ENCODE measurements at places on chromosomes 7 and 10. TPM values are rescaled to one million over a fixed set of nuclear protein-coding genes. Genes with fewer than 3 reads are reported as not detected.

DNA sequence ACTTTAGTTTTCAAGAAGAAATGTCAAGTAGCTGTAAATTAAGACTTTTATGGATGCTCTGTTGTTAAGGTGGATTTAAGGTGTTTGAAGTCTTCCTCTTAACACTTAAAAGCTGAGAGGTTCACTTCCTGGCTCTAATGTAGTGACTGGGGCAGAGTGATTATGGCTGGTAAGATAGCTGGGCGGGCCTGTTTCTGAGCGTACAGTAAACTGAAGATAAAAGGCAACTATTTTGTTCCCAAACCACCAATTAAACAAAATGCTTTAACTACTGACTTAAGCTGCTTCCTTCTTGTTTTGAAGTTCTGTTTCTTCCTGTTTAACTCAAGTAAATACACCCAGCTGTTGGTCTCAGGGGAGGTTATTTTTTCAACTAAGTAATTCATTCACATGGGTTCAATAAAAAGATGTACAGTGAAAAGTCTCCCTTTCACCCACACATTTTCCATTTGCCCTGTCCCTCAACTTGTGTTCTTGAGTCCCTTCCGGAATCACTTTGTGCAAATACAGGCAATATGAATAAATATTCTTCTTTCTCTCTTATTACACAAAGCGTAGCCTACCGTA is 19.3 kb downstream of the VWA2 start:
- no peak for DNase-seq

DNA sequence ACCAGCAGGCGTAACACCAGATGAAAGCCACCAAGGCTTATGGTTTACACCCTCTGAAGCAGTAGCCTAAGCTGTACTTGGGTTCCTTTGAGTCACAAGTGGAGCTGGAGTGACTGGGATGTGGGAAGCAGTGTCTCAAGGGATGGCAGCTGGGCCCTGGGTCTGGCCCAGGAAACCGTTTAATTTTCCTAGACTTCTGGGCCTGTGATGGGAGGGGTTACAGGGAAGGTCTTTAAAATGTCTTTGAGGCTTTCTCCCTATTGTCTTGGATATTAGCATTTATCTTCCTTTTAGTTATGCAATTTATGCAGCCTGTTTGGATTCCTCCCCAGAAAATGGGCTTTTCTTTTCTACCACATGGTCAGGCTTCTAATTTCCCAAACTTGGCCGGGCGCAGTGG is 568.2 kb downstream of the ANKRD7 start:
- no peak for DNase-seq

GRCh38 chr7:73827567-73828106 is 3.2 kb upstream of the CLDN4 start:
- peak; percentile 80 for DNase-seq

- no peak for DNase-seq
Observed at GRCh38 chr7:130559184-130559583, 67.3 kb downstream of the MEST start.

GRCh38 chr10:124180947-124181549 is 87.7 kb upstream of the CHST15 start:
- DNase-seq, result no peak

- no peak for DNase-seq
Observed at GRCh38 chr10:20334559-20334958, 518.3 kb downstream of the PLXDC2 start.

DNA sequence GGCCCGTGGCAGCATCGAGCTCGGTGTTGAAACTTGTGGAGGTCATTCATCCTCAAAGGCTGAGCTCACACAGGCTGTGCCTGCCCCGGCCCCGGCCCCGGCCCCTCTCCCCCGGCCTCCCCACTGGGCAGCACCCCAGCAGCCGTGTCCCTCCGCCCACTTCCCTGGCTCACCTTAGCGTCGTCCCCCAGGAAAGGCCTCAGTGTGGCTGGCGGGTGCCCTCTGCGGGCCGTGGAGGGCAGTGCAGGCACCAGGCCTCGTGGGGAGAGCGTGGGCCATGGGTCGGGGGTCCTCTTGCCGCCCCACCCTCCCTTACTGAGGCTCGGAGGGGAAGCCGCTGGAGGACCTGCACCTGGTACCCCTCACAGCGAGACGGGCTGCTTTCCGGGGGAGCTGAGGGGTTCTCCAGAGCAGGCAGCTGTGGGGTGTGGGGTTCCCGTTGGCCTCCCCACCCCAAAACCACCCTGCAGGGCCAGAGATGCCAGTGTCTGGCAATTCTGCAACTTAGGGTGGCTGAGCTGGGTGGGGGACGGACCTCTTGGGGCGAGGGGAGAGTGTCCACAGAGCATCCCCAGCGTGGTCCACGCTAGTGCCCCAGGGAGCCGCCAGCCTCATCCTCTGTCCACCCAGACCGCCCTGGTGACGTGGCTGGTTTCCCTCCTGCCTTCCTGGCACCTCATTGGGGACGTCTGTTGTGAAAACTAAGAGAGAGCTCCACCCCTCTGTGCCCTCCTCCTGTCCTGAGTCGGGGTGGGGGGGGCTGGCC is 44.2 kb upstream of the DPYSL4 start:
- DNase-seq, result no peak

DNA sequence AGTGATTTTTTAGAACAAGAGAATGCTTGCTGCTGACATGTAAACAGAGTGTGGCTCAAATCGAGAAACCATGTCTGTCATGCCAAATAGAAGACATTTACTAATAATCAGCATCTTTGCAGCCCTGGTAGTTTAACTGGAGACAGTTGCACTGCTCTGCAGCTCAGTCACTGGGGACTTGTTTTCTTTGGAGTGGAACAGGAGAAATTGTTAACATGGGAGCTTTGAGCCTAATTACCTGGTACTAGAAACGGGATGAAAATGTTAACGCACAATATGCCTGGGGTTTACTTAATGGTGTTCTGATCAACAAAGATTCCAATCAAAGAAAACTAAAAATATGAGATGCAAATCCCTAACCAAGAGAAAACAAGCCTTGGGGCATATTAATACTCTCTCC is 153.5 kb downstream of the NRP1 start:
- no peak for DNase-seq

- DNase-seq, result no peak
Observed at GRCh38 chr10:74658511-74658910, 167.9 kb upstream of the KAT6B start.

DNA sequence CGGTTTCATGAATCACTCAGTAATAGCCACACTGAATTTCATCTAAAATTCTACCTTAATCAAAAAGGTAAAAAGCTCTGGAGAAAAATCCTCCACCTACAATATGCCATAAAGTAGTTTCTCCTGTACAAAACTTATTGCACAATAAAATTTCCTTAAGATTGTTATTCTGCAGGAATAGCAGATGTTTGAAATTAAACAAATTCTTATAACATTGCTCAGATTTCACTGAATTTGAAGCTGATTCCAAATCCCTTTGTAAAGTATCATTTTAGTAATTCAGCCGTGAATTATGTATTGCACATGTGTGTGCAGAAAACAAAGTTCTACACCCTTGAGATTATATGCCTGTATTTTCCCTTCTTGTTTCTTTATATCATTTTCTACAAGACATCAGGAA is 123.8 kb downstream of the AMPH start:
- DNase-seq, result no peak

DNA sequence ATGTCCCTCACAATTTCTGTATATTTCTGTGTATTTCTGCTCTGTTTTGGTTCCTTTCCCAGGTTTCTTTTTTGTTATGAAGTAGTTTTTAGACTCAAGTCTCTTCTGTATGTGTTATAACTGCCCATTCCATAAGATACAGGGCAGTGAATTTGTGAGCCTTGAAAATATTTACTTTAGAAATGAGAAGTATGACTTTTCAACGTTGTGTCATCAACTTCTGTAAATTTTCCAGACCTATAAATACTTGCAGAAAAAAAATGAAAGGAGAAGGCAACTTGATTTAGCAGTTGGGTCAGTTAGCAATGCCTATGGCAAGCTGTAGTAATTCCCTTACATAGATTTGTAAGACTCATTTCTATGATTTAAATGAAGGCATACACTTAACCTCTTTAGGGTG is 11.5 kb downstream of the EGFR start:
- DNase-seq, result no peak

DNA sequence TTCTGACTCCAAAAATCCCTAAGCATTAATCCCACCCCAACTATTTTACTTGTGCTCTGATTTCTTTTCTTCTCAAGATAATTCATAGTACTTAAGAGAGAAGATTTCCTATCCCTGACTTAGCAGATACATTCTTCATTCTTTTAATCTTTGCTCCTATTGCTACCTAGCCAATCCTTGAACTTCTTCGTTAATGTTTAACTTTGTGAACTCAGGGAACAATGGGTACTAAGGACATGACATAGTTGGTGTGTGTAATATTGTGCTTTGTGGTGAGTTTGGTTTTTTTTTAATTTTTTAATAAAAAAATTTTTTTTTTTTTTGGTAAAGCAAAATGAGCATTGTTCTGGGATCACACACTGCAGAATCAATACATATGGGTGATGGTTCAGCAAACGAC is 166.2 kb downstream of the CHCHD3 start:
- DNase-seq, result no peak

- DNase-seq, result no peak
Observed at GRCh38 chr10:110211465-110211843, 4.0 kb downstream of the MXI1 start.

GRCh38 chr7:78179211-78179610 is 380.6 kb downstream of the PHTF2 start:
- DNase-seq, result no peak

- no peak for DNase-seq
Observed at GRCh38 chr10:55897490-55897921, 463.6 kb downstream of the ZWINT start.

GRCh38 chr10:94260455-94260854 is 102.3 kb downstream of the NOC3L start:
- DNase-seq, result no peak

DNA sequence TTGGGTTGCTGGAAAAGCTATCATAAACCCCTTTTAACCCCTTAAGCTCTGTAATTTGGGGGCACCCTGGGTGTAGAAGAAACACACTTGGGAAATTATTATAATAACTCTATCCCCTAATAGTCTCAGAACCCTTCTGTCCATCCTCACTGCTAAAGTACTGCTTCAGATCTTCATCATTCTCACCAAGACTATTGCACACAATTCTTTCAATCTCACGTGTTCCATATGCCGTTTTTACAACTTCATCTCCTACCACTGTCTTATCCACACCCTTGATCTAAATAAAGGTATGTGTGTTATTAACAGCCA is 15.8 kb downstream of the ANKRD22 start:
- DNase-seq, result no peak

DNA sequence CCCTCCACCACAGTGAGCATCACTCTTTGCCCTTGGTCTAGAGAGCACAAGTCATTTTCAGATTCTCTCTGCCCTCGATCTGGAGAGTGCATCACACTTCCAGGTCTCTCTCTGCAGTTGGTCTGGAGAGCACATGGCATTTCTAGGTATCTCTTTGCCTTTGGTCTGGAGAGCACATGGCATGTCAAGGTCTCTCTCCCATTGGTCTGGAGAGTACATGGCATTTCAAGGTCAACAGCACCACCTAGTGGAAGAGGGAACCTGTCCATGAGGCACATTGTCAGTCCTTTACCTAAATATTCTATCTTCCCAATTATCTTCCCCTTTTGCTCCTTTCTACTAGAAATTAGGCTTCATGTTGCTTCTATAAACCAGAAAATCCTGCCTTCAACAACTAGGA is 1139.4 kb downstream of the XPNPEP1 start:
- DNase-seq, result no peak

DNA sequence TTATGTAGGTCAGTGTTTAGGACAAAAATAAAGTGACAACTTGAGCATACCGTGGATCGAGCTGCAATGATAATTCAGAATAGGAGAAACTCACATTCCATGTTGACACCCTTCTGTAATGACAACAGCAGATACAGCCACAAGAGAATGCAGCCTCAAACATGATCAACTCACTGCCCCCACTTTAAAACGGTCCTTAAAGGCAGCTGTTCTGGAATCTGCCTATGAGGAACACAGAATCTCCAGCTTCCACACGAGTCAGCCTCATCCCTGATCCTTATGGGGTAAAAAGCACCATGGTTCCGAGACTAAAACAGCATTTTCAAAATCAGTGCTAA is 32.5 kb upstream of the DAGLB start:
- DNase-seq, result no peak

GRCh38 chr7:110043519-110043918 is 1047.4 kb upstream of the LRRN3 start:
- no peak for DNase-seq

Gene WNT8B
- total RNA-seq, result not detected

Gene OPTN
- 51.3 TPM for total RNA-seq

Gene BUB3
- 63.5 TPM for total RNA-seq

Gene CACNB2
- total RNA-seq, result 5.7 TPM

Gene HMX2
- not detected for total RNA-seq
